ENCODE measurements at places on chromosomes 13 and 19. TPM values are rescaled to one million over a fixed set of nuclear protein-coding genes. Genes with fewer than 3 reads are reported as not detected.

- H3K27me3 ChIP-seq, result no peaks in the 10 kb centered on the region
- H3K4me3 ChIP-seq, result no peak overlapping the region
- H3K4me1 ChIP-seq, result no peaks in the 10 kb centered on the region
- H3K36me3 ChIP-seq, result no peaks in the 10 kb centered on the region
- DNase-seq, result no peak
- H3K27ac ChIP-seq, result no peak overlapping the region
These were observed 721.9 kb upstream of the SLC10A2 start for GRCh38 chr13:103788061-103788652.

DNA sequence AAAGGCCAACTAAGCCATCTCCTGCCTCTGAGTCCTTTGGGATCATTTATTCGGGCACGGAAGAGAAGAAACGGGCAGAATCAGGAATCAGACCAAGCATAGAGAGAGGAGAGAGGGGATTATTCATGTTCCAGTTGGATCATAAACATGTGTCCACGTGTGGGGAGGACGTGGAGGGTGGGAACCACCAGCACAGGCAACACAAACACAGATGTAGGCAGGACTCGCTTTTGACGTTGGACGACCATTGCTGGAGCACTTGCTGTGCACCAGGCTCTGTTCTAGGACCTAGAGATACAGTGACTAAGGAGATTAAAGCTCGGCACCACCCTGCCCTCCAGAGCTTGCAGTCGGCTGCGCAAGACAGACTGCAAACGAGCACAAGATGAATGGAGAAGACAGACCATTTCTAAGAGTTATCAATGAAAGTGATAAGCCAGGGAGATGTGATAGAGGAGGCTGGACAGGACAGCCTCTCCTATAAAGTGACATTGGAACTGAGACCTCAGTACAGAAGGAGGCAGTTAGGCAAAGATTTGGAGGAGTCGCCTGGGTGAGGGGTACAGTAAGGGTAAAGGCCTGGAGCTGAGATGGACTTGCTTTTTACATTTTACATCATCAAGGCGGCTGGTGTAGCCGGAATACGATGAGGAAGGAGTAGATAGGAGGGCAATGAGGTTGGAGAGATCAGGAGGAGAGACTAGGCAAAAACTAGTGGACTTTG, 716 bp downstream of the SH2D3A start:
- peak overlapping the region; percentile 96 for H3K27ac ChIP-seq
- peak; percentile 42 for DNase-seq
- H3K4me3 ChIP-seq, result peak overlapping the region; percentile 90
- H3K27me3 ChIP-seq, result no peaks in the 10 kb centered on the region
- H3K36me3 ChIP-seq, result peaks cover 14% of the 10 kb centered on the region
- peaks cover 29% of the 10 kb centered on the region for H3K4me1 ChIP-seq

DNA sequence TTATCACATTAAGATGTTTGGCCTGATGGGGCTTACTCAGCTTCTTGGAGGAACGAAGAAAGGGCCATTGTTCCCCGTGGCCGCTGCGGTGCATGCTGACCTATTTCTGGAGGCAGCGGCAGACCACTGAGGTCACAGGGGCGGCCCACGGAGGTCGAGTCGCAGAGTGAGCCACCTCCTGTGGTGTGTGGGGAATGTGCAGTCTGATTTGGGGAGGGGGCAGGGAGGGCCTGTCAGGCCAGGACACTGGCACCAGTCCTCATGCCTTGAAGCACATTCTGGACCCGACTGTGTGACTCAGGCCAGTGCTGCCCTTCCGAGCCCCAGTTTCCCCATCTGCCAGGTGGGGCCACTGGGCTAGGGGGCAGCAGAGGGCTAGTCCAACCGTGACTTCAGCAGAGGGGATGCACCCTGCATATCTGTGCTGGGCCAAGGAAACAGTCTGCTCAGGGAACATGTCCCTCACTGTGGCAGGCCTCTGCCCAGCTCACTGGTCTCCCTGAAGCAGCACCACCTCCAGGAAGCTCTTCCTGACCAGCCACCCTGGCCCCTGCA, 6.3 kb downstream of the SLC7A10 start:
- H3K4me3 ChIP-seq, result no peak overlapping the region
- DNase-seq, result no peak
- H3K4me1 ChIP-seq, result no peaks in the 10 kb centered on the region
- no peaks in the 10 kb centered on the region for H3K36me3 ChIP-seq

DNA sequence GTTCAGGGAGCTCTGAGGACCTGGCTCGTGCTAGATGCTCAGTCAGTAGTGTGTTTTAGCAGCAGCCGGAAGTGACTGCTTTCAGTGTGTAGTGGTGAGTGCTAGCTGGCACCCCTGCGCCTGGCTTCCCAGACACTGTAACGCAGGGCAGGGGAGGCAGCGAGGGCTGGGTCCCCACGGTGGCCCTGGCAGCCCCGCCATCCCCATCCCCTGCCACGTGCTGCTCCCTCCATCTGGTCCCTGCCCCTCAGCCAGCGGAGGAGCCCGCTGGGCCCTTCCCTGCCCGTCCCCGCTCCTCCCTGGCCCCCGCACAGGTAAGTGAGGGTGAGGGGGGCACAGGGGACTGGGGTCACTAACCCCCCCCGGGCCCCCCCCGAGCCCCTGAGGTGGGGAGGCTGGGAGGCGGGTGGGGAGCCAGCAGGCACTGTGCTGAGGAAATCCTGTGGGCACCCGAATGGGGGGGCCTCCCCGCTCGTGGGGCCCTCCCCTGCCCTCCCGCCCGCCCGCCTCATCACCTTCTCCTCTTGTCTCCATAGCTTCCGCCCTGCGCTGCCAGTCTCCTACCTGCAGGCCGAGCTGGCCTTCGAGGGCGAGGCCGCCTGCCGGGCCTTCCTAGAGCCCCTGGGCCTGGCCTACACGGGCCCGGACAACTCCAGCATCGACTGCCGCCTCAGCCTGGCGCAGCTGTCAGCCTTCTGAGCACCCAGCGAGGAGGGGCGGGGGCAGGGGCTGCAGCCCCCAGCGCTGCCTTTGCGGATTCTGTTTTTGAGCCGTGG, 3.2 kb downstream of the LENG9 start:
- peaks cover 55% of the 10 kb centered on the region for H3K36me3 ChIP-seq
- no peaks in the 10 kb centered on the region for H3K27me3 ChIP-seq

- H3K4me3 ChIP-seq, result no peak overlapping the region
- H3K27ac ChIP-seq, result no peak overlapping the region
- no peaks in the 10 kb centered on the region for H3K27me3 ChIP-seq
- DNase-seq, result no peak
- H3K36me3 ChIP-seq, result no peaks in the 10 kb centered on the region
These were observed 1135.3 kb downstream of the SLITRK5 start for GRCh38 chr13:88806438-88806837.

DNA sequence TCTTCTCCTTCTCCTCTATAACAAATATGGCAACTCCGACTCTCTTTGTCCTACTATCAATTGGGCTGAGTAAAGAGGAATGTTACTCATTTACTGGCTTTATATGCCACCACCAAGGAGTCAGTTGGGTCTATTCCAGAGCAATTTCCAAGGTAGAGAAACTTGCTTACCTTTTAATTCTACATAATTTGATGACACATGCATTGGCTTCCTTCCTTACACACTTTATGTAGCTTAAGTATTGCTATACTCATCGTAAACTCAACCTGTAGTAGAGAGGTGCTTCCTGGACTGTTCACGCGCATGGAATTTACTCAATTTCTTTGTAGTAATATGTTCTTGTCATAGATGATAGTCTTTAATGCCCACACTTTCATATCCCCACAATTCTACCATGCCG, 160.7 kb downstream of the LMO7 start:
- H3K4me1 ChIP-seq, result no peaks in the 10 kb centered on the region
- H3K27me3 ChIP-seq, result no peaks in the 10 kb centered on the region
- no peak for DNase-seq
- peaks cover 2% of the 10 kb centered on the region for H3K36me3 ChIP-seq
- no peak overlapping the region for H3K4me3 ChIP-seq

- no peaks in the 10 kb centered on the region for H3K4me1 ChIP-seq
- H3K27ac ChIP-seq, result no peak overlapping the region
- no peak for DNase-seq
- no peaks in the 10 kb centered on the region for H3K27me3 ChIP-seq
- no peak overlapping the region for H3K4me3 ChIP-seq
- no peaks in the 10 kb centered on the region for H3K36me3 ChIP-seq
These were observed 242.7 kb downstream of the DCLK1 start for GRCh38 chr13:35888457-35888883.

The HDGFL2 gene
- polyA plus RNA-seq, result 12.2 TPM

The ZNF93 gene
- 6.5 TPM for polyA plus RNA-seq

GRCh38 chr19:37074819-37075362, 3.3 kb upstream of the ZNF420 start:
- H3K4me1 ChIP-seq, result peaks cover 18% of the 10 kb centered on the region
- no peak overlapping the region for H3K27ac ChIP-seq
- no peaks in the 10 kb centered on the region for H3K27me3 ChIP-seq
- no peak overlapping the region for H3K4me3 ChIP-seq

GRCh38 chr19:43616306-43616705, 3.1 kb downstream of the ZNF428 start:
- no peak overlapping the region for H3K27ac ChIP-seq
- no peak overlapping the region for H3K4me3 ChIP-seq
- peaks cover 18% of the 10 kb centered on the region for H3K4me1 ChIP-seq
- no peaks in the 10 kb centered on the region for H3K27me3 ChIP-seq
- no peak for DNase-seq

The FFAR3 gene
- polyA plus RNA-seq, result not detected

GRCh38 chr19:46288896-46289588, 7.8 kb upstream of the HIF3A start:
- no peaks in the 10 kb centered on the region for H3K27me3 ChIP-seq
- no peak overlapping the region for H3K27ac ChIP-seq
- no peaks in the 10 kb centered on the region for H3K36me3 ChIP-seq
- H3K4me3 ChIP-seq, result no peak overlapping the region

- H3K27me3 ChIP-seq, result no peaks in the 10 kb centered on the region
- H3K4me3 ChIP-seq, result no peak overlapping the region
- H3K36me3 ChIP-seq, result no peaks in the 10 kb centered on the region
- no peak for DNase-seq
- H3K4me1 ChIP-seq, result no peaks in the 10 kb centered on the region
These were observed 56.5 kb downstream of the HSPH1 start for GRCh38 chr13:31105020-31105795.

The OR7A5 gene
- polyA plus RNA-seq, result not detected

DNA sequence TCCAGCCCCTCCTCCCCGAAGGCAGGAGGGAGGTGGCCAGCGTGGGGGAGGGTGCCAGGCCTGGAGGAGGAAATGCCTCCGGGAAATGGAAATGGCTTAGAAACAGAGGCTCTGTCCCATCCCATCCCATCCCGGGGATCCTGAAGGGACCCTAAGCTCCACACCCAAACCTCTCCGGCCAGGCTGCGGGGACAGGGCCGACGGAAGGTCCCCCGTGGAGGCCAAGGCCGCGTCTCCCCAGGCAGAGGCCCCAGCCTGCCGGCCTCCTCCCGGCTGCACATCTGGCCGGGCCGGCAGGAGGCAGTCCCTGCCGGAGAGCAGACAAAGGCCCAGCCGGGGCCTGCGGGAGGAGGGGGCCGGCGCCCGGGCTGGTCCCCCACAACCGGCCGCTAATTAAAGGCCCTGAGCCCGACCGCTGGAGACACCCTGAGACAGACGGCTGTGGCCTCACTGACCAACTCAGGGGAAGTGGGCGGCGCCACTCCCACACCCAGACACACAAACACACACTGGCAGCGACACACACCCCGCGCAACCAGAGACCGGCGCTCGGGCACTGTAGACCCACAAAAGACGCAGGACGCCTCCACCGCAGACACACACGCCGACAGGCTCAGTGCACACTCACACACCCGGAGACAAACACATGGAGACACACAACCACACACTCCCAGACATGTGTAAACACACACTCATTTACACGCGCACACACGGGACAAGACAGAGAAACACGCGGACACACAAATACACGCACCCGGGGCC, 1.1 kb downstream of the ADAMTS10 start:
- H3K36me3 ChIP-seq, result no peaks in the 10 kb centered on the region
- no peak for DNase-seq
- peaks cover 5% of the 10 kb centered on the region for H3K27me3 ChIP-seq
- peak overlapping the region; percentile 79 for H3K4me3 ChIP-seq

GRCh38 chr13:85879014-85879413, 79.8 kb upstream of the SLITRK6 start:
- no peaks in the 10 kb centered on the region for H3K36me3 ChIP-seq
- DNase-seq, result no peak
- H3K27ac ChIP-seq, result no peak overlapping the region
- H3K27me3 ChIP-seq, result no peaks in the 10 kb centered on the region
- H3K4me3 ChIP-seq, result no peak overlapping the region
- no peaks in the 10 kb centered on the region for H3K4me1 ChIP-seq

- H3K4me1 ChIP-seq, result no peaks in the 10 kb centered on the region
- no peak for DNase-seq
- H3K27me3 ChIP-seq, result peaks cover 33% of the 10 kb centered on the region
- H3K36me3 ChIP-seq, result no peaks in the 10 kb centered on the region
These were observed 16.6 kb downstream of the CEACAM7 start for GRCh38 chr19:41671486-41671885.

DNA sequence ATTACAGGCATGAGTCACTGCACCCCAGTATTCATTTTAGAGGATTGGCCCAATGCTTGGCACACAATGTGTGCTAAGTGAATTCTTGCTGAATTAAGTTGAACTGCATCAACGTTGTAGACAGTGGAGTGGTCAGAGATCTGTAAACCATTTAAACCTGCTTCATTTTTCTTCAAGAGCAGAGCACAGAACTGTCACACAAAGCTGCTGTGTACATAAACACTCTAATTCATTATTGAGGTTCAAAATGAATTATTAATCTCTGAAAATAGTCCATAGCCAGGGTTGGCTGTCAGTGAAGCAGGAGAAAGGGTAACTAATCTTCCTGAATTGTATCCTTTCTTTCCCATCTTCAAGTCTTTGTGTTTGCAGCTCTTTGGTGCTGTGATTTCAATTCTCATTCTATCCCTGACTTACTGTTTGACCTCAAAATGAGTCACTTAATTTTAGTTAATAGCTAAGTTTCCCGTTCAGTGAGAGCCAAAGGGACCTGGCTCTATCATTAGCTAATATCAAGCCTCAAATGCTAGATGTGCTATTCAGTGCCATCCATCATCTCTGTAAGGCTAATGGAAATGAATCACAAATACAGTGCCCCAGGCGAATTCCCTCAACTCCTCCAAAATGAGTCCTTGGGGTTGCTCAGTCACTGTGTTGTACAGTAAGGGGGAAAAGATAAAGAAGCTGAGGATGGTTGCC, 77.0 kb upstream of the TSC22D1 start:
- DNase-seq, result no peak
- H3K4me3 ChIP-seq, result no peak overlapping the region
- H3K27ac ChIP-seq, result no peak overlapping the region
- H3K27me3 ChIP-seq, result no peaks in the 10 kb centered on the region

DNA sequence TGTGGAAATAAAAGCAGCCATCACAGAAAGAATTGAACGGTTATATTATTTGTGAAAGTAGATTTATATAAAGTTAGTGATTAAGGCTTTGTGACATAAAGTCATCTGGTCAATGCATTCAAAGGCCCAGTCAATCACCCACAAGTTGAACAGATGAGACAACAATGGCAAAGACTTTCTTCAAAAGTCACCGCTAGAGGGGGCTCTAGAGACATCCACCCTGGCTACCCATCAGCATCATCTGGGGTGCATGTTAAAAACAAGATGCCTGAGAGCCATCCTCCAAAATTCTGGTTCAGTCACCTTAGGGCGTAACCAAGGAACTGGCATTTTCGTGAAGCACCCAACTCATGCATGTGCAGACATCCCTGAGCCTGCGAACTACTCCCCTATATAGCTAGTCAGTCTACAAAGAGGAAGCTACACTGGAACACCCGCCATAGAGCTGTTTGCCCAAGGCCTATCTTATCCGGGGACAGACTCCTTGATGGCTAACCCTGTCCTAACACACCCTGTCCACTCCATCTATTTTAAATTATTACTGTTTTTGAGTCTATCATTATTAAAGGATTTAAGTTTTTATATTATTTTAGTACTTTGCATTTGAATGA, 970.5 kb downstream of the UQCRFS1 start:
- H3K4me1 ChIP-seq, result no peaks in the 10 kb centered on the region
- no peak overlapping the region for H3K4me3 ChIP-seq
- H3K27ac ChIP-seq, result no peak overlapping the region
- no peaks in the 10 kb centered on the region for H3K36me3 ChIP-seq
- no peak for DNase-seq
- H3K27me3 ChIP-seq, result no peaks in the 10 kb centered on the region

Measured in CD4-positive, CD25-positive, alpha-beta regulatory T cell (primary cell).